ENCODE measurements at places on chromosomes 13 and 19.

DNA sequence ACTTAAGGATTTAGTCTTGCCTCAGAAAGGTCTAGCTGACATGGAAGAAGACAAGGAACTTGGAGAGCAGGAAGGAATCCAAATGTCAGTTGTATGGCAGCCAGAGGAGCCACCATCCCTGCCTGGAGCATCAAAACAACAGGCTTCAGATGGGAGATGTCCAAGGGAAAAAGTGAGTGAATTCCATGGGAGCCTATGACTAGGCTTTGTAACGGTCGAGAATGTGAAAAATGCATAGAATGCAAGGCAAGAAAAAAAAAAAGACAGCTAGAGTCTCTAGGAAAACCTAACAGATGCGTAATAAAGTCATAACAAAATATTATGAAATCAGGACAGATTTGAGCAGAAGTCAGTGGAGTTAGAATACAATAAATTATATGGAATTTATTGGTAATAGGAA is 183.7 kb upstream of the LSM14A start:
- DNase-seq: no peak

DNA sequence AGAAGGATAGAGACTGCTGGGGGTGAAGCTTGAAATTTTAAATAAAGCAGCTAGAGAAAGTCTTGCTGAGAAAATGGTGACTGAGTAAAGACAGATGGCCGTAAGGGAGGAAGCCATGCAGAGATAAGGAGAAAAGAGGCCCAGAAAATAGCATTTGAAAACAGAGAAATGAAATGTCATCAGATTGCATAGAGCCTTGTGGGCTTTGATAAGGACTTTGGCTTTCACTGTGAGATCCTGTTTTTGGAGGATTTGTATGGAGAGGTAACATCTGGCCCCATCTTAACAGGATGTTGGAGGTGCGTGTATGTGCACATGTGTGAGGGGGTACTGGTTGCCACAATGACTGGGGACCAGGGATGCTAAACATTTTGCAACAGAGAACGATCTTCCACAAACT is 19.5 kb upstream of the ATP8A2 start:
- no peak for DNase-seq

- DNase-seq: no peak
Observed at GRCh38 chr13:108549934-108550333, 79.5 kb upstream of the MYO16 start.

GRCh38 chr19:29666578-29667386 is 1.5 kb downstream of the PLEKHF1 start:
- no peak for DNase-seq

DNA sequence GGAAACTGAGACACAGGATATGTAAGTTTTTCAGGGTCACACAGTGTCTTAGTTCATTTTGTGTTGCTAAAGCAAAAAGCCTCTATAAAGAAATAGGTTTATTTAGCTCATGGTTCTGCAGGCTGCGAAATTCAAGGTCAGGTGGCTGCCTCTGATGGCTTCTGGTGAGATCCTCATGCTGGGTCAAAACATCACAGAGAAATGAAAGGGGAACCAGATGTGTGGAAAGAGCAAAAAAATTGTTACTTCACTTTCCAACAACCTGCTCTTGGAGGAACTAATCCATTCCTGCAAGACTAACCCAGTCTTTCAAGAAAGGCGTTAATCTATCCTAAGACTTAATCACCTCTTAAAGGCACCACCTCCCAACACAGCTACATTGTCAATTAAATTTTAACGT is 64.2 kb upstream of the UBL3 start:
- no peak for DNase-seq

DNA sequence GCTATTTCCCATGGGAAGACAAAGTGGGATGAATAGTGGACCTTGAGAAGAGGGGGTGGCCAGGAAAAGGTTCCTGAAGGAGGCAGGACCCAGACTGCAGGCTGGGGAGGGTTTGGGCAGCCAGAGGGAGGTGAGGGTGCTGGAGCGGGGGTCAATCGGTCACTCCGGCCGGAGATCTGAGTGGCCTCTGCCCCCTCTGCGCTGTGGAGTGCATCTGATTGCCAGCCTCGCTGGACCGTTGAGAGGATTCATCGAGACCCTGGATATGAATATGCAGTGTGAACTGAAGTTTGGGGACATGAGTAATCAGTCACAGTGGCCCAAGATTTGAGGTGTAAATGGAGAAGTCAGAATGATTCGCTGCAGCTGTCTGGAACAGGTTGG is 5.5 kb upstream of the ZNF580 start:
- no peak for DNase-seq

Data from liver (tissue), 10 donors.